ENCODE measurements at places on chromosomes 11 and 22.

DNA sequence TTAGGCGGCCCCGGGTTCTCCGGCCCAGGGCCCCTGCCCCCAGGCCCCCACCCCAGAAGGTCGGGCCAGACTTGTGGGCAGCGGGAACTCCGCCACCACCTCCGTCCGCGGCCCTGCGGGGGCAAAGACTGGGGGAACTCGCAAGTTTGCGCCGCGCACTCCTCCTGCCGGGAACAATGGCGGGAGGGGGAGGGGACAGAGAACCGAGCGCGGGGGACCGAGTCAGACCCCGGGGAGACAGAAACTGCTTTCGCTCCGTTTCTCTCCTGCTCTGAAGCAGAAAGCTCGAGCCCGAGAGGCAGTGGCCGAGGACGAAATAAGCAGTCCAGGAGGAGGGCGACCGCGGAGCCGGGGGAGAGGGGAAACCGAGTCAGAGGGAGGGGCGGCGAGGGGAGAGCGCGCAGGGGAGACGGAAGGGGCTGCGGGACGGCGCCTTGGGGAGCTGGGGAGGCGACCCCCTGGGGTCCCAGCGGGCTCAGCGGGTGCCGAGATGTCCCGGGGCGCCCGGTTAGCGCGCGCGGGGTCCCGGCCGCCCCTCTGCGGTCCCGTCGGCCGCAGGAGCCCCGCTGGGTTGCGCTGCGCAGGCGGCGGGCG is 555 bp downstream of the TP53I11 start:
- DNase-seq: no peak

- no peak for DNase-seq
These were observed 79.5 kb downstream of the PIWIL3 start for GRCh38 chr22:24695060-24695459.

- DNase-seq: no peak
These were observed 73.2 kb downstream of the CCDC81 start for GRCh38 chr11:86447763-86448480.

GRCh38 chr11:2178906-2179494 is 7.4 kb upstream of the TH start:
- no peak for DNase-seq

GRCh38 chr11:12523180-12523924 is 146.0 kb downstream of the PARVA start:
- DNase-seq: no peak

DNA sequence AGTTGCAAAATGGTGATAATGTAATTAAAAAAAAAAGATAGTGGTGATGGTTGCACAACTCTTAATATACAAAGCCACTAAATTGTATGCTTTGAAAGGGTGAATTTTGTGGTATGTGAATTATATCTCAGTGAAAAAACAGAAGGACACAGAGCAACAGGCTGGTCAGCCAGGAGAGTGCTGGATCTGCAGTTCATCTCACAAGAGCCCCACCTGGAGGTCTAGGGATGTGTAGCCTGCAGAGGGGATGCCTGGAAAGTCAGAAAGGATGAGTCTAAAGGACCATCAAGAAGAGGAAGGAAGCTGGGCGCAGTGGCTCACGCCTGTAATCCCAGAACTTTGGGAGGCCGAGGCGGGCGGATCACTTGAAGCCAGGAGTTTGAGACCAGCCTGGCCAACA is 9.0 kb downstream of the POLR3H start:
- DNase-seq: no peak

- no peak for DNase-seq
These were observed 29.5 kb upstream of the CCDC34 start for GRCh38 chr11:27392278-27393114.

- DNase-seq: no peak
These were observed at the start of gene HDAC10 for GRCh38 chr22:50250555-50251476. HDAC10 (minus strand) TSS chr22:50251265; CDS start chr22:50251032, 233 bp downstream.

GRCh38 chr11:20631519-20632168 is 32.2 kb downstream of the SLC6A5 start:
- DNase-seq: no peak

GRCh38 chr11:67273260-67273990 is 7.2 kb downstream of the GRK2 start:
- DNase-seq: no peak

GRCh38 chr11:34860034-34860433 is 56.1 kb downstream of the APIP start:
- no peak for DNase-seq

- DNase-seq: no peak
These were observed 928 bp downstream of the FBXO7 start for GRCh38 chr22:32475468-32476010.

- no peak for DNase-seq
These were observed 59.6 kb downstream of the ATXN10 start for GRCh38 chr22:45731041-45731797.

DNA sequence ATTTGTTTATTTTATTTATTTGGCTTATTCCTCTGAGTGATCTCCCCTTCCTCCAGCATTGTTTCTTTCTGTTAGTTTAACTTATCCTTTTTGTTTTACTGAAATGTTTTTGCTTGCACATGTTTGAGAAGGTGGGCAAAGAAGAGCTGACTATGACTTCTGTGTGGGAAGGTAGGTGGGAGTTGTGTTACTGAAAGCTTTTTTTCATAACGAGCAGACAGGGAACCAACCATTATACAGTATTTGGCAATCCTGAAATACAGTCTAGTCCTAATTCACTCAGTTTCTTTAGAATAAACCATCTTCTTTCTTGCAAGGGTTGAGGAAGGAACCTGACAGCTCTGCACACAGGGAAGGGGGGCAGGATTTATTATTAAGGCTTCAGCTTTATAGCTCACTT is 37.0 kb upstream of the PAK1 start:
- DNase-seq: no peak

DNA sequence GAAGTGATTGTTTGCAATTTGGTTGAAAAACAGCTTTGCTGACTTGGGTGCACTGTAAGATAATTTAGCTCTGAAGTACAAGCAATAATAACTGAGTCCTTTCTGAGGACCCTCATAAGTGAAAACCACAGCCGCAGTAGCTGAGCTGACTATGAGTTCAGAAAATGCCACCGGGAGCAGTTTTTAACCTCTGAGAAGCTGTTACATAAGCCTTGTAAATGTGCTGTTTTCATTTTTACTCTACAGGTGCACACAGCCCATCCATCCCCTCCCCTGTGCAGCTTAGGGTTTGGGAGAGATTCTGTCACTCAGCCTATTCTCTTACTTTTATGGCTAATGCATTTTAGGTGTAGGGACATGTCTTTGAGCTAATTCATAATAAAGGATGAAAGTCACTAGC is 255.5 kb upstream of the C11orf87 start:
- DNase-seq: no peak

- no peak for DNase-seq
These were observed 157.0 kb upstream of the PDGFD start for GRCh38 chr11:104320956-104321355.

DNA sequence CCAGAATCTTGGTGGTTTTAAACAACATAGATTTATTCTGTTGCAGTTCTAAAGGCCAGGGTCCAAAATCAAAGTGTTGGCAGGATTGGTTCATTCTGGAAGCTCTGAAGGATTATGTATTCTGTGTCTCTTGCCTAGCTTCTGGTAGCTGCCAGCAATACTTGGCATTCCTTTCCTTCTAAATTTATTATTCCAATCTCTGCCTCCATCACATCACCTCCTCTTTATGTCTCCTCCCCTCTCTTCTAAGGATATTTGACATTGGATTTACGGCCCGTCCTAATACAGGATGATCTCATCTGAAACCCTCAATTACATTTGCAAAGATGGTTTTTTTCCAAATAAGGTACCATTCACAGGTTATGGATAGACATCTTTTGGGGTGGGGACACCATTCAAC is 186.5 kb downstream of the SBF2 start:
- no peak for DNase-seq

GRCh38 chr11:66391322-66391721 is 19.8 kb upstream of the SLC29A2 start:
- no peak for DNase-seq

- DNase-seq: no peak
These were observed 51.5 kb downstream of the MAPK1 start for GRCh38 chr22:21815958-21816357.

DNA sequence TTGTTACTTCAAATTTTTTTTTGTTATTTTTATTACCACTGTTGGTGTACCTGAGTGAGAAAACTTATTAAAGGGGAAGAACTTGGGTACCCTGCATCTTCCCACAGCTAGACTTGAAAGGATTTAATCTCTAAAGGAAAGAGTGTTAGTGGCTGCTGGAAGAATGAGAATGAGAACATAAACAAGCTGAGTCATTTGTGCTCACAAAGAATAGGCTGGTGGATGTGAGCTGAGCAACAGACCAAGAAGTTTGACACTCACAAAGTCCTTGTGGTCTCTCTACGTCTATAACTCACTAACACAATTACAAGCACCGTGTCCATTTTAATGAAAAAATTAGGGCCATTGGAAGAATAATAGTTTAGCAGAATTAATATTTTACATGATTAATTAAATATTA is 217.6 kb upstream of the ANO5 start:
- no peak for DNase-seq

DNA sequence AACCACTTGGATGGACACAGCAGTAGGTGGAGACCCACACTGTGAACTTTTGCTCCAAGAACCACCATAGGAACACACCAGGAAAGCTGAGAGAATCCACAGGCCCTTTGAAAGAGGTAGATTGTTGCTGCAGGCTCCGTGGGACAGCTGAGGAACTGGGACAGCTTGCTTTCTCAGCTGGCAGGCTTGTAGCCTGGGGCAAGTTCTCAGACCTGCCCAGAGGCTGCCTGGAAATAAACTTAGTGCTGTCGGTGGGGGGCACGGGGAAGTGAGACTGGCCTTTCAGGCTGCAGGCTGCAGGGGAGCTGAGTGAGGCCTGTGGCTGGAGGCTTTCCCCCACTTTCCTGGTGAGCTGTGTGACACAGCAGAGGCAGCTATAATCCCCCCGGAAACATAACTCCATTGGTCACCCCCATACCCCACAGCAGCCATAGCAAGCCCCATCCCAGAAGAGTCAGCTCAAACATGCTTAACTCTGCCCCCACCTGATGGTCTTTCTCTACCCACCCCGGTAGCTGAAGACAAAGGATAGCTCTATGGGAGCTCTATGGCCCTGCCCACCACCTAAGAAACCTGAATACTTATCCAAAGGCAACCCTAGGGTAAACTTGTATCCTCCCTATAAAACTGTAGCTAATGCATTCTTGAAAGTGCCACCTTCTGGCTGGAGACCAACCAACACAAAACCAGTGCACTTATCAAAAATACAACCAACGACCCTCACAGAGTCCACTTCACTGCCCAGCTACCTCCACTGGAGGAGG is 21.4 kb upstream of the ACRV1 start:
- DNase-seq: no peak

GRCh38 chr11:44270403-44271273 is 39.3 kb downstream of the ALX4 start:
- DNase-seq: no peak

DNA sequence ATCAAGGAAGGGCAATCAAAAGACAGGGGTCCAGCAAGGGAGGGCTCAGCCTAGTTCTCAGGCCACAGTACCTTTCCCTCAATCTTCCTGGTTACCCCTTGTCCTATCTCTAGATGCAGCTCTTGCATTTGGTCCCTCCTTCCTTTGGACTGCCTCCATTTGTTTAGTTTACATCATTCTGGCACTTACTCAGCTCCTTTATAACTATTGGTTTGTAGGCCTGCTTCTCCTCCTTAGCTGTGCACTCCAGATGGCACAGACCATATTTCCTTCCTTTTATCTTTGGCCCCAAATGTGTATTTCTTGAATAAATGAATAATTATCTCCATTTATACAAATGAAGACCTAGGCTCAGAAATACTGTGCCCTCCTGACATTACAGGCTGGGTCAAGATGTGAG is 92.3 kb upstream of the AMOTL1 start:
- DNase-seq: no peak

DNA sequence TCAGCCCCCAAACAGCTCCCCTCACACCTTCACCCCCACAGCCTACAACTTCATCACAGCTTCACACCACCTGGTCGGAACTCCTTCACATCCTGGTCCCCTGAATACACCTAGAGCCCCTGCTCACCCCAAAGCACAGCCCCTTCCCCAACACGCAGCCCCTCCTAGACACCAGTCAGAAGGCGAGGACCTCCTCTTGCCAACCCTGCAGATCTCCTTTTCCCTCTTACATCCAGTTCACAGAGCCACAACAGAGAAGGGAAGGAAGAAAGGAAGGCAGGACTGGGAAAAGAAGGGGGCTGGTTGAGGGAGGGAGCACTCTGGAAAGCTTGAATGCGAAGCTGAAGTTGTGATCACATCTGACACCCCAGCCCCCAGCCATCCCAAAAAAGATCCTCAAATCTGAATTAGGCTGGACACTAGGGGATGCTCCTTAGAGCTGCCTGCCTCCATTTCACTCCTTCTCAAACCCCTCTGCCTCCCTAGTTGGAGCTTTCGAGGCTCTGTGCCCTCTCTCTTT is 629 bp downstream of the CCKBR start:
- no peak for DNase-seq

- no peak for DNase-seq
These were observed 35.1 kb downstream of the APOL1 start for GRCh38 chr22:36287881-36288515.

- DNase-seq: no peak
These were observed 798.4 kb upstream of the TENM4 start for GRCh38 chr11:80239217-80239616.

DNA sequence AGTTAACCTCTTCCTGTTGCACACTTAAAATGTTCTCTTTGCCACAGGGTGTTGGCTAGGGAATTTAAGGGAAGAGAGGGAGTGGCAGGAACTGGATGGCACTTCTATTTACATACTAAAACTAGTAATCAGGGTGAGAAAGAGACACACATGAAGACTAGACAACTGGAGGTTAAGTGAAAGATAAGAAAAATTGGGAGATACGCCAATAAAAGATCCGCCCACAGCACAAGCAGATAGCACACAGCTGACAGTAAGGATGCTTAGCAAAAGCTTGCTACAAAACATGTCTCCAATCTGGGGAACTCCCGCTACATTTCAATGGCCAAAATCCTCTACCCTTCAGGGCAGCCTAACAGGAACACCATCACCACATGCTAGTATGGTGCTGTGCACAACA is 12.8 kb downstream of the CPSF7 start:
- DNase-seq: no peak

GRCh38 chr11:7540830-7541555 is 27.2 kb downstream of the PPFIBP2 start:
- DNase-seq: no peak

GRCh38 chr11:122068141-122068540 is 47.9 kb downstream of the BLID start:
- no peak for DNase-seq

GRCh38 chr22:24703101-24703500 is 71.4 kb downstream of the PIWIL3 start:
- DNase-seq: no peak
